ENCODE measurements at places on chromosomes 1 and 21.

DNA sequence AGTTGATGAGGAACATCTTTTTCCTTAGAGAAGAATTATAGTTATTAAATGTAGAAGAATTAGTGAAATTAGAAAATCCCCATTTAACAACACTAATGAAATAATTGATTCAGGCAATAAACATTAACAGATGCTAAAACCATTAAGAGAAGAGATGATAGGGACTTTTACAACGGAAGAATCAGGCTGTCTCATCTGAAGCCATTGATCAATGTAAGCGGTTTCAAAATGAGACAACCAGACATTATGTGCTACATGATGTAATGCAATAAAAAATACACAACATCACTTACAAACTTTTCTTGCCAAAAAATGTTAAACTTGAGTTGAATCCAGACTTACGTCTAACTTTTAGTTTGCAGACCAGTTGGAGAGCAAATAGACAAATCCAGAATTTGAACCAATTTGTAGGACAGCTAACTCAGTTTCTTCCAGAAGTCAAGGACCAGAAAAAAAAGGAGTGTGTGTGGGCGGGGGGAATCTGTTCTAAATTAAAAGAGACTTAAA is 165.4 kb upstream of the DPT start:
- DNase-seq = no peak

DNA sequence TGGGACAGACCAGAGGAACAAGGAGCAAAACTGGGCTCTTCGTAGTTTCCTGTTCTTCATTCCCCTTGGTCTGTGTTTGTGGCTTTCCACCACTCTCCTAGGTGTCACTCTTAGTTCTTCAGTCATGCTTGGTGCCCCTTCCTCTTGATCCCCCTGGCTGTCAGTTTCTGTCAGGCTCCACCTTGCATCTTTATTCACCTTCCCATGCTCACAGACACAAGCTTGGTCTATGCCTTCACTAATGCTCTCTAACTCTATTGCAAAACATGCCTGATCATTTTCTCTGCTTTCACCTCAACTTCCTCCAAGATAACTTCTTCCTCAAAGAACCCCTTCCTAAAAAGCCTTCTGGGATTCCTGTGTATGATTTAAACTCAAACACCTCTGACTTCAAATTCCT is 122.9 kb downstream of the GLUL start:
- DNase-seq = no peak

- DNase-seq = no peak
These were observed 61.0 kb downstream of the SPATA46 start for GRCh38 chr1:162315673-162316072.

GRCh38 chr1:65681096-65681495 is 111.6 kb upstream of the PDE4B start:
- DNase-seq = no peak

DNA sequence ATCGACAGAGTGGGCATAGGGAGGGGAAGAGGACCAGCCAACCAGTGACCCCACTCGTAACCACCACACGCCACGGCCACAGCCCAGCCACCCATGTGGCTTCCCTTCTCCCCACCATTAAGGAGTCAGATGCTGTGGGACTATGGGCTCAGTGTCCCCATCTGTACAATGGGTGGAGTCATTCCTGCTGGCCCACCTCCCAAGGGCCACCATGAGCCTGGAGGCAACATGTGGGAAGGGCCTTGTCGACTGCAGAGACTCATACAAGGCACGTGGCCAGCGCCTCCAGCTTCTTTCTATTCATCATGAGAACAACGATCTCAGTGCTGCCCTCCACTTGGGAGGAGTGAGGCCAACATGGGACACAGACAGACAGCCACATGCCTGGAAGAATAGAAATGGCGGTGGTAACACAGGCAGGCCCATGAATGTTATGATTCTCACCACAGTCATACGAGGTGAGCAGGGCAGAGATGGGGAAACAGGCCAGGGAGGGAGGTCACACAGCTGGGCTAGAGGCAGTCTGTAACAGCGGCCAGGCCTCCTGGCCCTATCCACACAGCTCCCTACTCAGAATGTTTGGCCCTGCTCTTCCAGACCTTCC is 16.1 kb downstream of the LRP8 start:
- DNase-seq = no peak

- DNase-seq = no peak
These were observed 3.2 kb downstream of the B3GALNT2 start for GRCh38 chr1:235500971-235501540.

GRCh38 chr1:9239622-9240401 is 5.2 kb downstream of the H6PD start:
- peak; percentile 45 for DNase-seq

GRCh38 chr1:220748089-220748934 is at the start of gene MTARC2:
TSS of gene MTARC2 (plus strand) at chr1:220748322. CDS start at chr1:220748532, 210 bp downstream.
- no peak for DNase-seq

GRCh38 chr21:32592929-32593502 is 7.7 kb upstream of the TCP10L start:
- no peak for DNase-seq

GRCh38 chr21:24450119-24450518 is 1157.2 kb downstream of the MRPL39 start:
- DNase-seq = no peak

DNA sequence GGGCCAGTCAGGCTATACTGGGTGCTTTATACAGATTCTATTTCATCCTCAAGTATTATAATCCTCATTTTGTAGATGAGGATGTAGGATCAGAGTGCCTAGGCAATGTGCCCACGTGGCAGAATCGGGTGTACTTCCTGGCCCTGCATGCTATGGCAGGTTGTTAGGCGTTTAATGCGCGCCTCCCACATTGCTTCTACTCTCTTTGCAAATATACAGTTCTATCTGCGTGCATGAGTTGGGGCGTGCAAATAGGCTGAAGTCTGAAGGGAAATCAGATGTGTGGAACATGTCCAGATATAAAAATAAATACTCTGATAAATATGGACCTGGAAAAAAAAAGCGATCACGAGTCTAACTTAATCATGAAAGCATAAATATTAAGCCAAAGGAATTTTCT is 194.7 kb upstream of the FMN2 start:
- no peak for DNase-seq

GRCh38 chr1:6491480-6491962 is at the start of gene PLEKHG5:
TSS of gene PLEKHG5 (minus strand) at chr1:6491667. CDS start at chr1:6477571, 14,096 bp downstream.
- no peak for DNase-seq

GRCh38 chr1:31521761-31522555 is 54.4 kb upstream of the TINAGL1 start:
- no peak for DNase-seq

- no peak for DNase-seq
These were observed 42.9 kb upstream of the TMCO2 start for GRCh38 chr1:40204856-40205255.

DNA sequence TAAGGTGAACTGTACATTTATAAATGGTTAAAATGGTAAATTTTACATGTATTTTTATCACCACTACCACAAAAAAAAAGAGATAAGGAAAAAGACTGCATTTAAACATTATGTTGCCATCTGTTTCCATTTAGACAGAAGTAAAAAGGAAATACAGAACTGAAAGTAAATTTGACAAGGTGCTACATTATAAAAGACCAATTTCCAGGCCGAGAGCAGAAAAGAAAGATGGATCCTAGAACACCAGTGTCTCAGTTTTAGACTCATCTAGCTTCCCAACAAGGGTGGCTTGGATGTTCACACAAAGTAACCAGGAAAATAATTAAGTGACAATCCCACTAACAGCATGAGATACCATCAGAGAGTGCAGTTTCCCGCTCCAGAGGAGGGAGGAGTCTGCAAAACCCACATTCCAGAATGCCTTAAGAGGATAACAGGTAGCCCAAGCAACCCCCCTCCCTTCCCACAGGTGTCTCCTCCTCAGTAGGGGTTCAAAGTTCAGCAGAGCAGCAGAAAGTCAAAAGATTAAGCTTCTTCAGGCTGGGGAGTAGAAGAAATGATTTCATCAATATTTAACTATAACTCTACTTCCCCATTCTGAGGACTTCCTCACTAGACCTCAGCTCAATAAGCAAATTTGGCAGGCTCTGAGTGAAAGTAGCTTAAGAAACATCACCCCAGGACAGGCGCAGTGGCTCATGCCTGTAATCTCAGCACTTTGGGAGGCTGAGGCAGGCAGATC is 11.8 kb downstream of the TPM3 start:
- no peak for DNase-seq

GRCh38 chr1:9890224-9890731 is 19.8 kb downstream of the CTNNBIP1 start:
- DNase-seq = no peak

DNA sequence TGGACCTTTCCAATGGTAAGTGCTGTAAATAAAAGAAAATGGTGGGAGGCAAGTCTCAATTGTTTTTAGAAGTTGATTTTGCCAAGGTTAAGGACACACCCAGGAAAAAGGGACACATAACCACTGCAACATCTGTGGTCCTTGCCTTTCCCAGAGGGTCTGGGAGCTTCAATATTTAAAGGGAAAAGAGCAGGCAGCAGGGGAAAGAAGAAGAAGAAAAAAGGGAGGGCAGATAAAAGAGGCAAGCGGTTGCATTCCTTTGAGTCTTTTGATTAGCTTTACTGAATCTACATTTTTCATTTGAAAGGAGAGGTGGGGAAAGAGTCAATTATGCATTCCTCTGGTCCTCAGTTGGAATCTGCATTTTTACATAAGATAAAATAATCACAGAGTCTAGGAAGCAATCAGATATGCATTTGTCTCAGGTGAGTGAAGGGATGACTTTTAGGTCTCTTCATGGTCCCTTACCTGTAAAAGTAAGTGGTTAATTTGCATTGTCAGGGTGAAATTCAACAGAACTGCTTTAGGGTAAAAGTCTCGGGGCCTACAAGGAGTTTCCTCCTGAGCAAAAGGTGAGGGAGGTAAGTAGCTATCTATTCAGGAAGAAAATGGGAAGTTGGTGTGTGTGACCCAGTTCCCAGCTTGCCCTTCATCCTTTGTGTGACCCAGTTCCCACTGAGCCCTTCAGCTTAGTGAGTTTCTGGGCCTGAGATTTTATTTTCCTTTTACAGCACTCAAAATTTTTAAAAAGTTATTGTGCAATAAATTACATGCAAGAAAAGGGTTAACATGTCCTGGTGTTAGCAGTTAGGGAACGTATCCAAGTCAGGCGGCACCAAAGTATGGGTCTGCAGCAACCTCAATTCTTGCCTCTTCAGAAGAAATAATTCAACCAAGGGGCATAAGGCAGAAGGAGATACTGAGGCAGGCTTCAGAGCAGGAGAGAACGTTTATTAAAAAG is 8.6 kb upstream of the CNIH3 start:
- no peak for DNase-seq

DNA sequence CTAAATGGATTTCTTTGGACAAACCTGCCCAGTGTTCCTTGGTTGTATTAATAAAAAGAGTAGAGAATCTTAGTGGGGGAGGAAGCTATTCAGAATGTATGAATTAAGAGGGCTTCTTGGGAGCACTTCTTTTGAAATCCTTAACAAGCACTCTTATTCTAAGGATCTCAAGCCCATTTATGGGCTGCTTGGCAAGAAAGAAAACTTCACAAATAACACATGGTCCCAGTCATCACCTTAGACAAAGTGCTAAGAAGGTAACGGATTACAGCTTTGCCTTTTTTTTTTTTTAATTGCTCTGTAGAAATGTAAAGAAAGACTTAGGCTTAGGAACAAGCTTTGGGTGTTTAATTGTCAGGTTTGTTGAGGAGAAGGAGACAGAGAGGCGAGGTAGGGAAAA is 76.6 kb upstream of the IPO9 start:
- DNase-seq = no peak

Measured in CD4-positive, alpha-beta T cell treated with Interleukin-6 at 100 ng/mL for 8 hours (primary cell).